ENCODE measurements at places on chromosomes 7 and 10.
A peak's percentile ranks its signal among the peaks of the same experiment; 100 is the strongest.

GRCh38 chr7:98816241-98816640 is 53.6 kb downstream of the TMEM130 start:
- no peak for DNase-seq

GRCh38 chr10:34187201-34187600 is 627.9 kb downstream of the PARD3 start:
- no peak for DNase-seq

GRCh38 chr7:2048531-2048930 is 184.2 kb downstream of the MAD1L1 start:
- DNase-seq, result no peak

GRCh38 chr10:67520924-67521520 is 175.0 kb downstream of the CTNNA3 start:
- no peak for DNase-seq

- DNase-seq, result no peak
Measured at GRCh38 chr10:58743466-58744115, 230.9 kb downstream of the BICC1 start.

DNA sequence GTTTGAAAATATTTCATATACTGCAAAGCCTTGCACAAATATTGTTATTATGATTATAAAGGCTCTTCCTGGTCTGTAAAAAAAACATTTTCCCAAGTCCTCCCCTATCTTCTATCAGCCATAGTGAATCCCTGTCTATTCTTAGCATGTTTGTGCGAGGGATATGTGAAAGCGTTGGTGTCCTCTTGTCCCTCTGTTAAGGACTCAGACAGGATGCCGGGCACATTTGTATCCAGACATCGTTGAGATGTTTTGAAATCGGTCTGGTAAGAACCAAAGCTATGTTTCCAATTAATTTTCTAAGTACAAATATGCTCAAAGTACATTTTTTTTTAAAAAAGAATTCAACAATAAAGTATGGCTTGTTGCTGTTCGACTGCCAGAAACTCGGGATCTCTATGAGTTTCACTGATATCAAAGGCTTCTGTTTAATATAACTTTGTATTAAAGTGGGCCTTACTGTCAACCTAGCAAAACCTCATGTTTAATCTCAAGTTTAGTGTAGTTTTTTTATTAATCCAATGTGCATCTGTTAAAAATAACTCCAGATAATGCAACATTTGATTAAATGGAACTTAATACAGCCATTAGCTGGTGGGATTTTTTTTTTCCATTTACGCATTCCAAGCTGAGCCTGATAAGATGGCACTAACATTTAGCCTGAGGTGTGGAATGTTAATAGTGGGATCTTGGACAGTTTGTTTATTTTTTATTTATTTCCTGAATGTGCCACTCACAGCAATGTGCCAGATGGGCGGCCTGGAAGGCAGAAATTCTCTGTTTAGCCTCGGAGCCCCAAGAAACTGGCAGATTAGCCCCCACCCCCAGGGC is 754.3 kb downstream of the LRMDA start:
- DNase-seq, result no peak

DNA sequence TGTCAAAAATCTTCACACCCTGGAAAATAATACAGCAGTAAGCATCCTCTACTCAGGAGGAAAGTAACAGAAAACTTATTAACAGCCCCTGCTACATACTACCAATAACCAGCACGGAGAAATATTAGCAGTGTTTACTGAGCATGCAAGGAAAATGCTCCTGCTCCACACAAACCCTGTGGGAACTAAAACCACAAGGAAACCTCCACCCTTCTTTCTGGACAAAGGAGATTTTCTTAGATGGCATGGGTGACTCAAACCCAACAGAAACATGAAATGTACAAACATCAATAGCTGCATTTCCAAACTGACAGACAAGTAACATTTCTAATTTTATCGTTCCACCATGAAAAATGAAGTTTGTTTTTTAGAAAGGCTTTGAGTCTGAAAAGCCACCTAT is 113.4 kb downstream of the VPS41 start:
- DNase-seq, result no peak

DNA sequence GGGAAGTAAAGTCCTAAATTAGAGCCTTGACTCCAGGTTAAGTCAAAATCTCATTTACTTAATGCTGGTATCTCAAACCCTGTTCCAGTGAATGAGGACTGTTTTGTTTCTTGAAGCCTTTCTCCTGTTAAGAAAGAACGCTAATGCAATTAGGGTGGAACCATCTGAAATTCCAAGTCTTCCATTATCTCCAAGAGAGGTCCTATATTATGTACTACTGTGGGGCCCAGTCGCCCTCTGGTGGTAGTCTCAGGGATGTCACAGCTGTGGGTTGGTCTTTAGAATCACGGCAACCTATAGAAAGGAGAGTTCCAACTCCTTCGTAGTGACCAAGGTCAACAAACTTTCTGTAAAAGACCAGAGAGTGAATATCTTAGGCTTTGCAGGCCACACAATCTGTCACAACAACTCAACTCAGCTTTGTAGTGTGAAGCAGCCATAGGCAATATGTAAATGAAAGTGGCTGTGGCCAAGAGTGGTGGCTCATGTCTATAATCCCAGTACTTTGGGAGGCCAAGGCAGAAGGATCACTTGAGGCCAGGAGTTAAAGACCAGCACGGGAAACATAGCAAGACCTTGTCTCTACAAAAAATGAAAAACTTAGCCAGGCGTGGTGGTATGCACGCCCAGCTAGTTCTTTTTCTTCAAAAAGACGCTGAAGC is 9.3 kb downstream of the RPP38 start:
- peak; percentile 55 for DNase-seq

DNA sequence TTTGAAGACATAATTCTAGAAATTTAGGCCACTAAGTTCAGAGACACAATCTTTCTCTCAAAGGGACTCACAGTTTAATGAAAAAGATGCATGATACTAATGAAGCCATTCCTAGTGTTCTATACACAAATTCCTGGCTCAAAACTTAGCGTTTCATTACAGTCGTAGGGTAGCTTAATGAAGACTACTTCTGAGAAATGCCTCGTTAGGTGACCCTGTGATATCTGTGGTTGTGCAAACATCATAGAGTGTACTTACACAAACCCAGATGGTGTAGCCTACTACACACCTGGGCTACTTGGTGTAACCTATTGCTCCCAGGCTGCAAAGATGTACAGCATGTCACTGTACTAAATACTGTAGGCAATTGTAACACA is 488 bp upstream of the CHCHD3 start:
- no peak for DNase-seq

- DNase-seq, result peak; percentile 39
Measured at GRCh38 chr7:147279964-147280374, 1163.4 kb downstream of the CNTNAP2 start.

DNA sequence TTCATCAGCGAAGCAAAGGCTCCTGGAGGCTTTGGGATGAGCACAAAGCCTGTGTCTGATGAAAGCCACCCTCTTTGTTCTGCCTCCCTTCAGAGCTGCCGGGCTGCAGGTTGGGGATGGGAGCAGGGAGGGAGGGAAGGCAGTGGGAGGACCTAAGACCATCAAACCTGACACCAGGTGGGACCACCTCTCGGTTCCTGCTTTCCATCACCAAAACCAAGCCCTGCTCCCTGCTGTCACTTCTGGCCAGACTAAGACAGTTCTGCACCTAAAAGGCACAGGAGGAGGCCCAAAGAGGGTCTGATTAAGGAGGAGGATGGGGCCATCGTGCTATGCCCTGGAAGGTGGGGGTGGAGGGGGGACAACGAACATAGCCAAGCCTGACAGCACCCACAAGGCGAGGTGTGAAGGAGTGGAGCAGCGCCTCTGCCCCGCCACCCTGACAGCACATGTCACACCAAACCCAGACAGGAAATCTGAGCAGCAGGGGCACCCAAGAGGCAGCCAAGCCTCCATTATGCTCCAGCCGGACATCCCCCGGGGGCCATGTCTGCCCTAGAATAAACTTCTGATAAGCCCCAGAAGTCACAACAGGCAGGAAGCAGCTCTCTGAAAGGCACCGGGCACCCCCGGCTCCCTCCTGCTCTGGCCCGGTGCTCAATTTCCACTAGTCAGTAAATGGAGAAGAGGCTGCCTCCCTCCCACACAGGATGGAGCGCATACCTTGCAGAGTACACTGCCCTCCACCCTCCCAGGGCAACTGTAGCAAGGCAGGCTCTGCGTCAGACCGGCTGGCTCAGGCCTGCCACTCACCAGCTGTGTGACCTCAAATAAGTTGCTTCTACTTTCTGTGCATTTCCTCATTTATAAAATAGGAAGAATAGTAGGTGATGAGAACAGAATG is 48.9 kb downstream of the DLG5 start:
- DNase-seq, result no peak

DNA sequence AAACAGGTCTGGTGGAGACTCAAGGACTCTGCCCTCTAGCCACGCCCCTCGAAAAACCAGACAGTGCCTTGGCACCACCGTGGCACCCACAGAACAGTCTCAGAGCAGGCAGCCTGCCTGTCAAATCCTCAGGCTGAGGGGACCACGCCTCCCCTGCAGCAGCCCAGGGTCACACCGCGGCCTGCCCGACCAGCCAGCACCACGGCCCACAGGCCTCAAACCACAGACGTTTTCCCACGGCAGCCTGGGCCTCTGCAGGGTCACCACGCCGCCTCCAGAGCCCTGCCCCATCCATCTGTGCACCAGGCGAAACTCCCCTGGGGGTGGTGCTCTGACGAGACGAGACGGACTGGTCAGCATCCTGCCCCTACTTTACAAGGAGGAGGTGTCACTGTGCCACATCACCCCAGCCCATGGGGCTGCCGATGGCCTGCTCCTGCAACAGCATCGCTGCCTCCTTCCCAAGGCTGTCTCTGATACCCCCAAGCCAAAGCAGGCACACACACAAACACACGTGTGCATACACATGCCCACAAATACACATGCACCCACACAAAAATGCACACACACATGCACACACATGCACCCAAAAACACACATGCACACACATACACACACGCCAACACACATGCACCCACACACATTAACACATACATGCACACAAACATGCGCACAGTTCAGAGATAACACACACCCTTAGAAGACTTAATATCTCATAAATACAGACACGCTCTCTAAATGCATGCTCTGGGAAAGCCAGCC is 24.6 kb downstream of the PAPOLB start:
- DNase-seq, result no peak

GRCh38 chr7:35241884-35242283 is 12.0 kb downstream of the TBX20 start:
- DNase-seq, result no peak

GRCh38 chr10:123326674-123327073 is 172.5 kb downstream of the BUB3 start:
- no peak for DNase-seq

- no peak for DNase-seq
Measured at GRCh38 chr7:74371381-74372341, 82.0 kb upstream of the GTF2IRD1 start.

DNA sequence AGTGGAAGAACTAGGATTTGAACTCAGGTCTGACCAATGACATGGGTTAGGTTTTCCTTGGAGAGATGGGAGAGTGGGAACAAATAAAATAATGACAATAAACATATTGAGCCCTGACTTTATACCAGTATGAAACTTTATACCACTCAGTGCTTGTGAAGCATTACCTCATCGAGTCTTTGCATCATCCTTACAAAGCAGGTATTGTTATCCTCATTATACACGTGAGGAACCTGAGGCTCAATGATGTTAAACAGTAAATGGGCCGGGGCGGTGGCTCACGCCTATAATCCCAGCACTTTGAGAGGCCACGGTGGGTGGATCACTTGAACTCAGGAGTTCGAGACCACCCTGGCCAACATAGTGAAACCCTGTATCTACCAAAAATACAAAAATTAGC is 47.7 kb downstream of the HHEX start:
- no peak for DNase-seq

DNA sequence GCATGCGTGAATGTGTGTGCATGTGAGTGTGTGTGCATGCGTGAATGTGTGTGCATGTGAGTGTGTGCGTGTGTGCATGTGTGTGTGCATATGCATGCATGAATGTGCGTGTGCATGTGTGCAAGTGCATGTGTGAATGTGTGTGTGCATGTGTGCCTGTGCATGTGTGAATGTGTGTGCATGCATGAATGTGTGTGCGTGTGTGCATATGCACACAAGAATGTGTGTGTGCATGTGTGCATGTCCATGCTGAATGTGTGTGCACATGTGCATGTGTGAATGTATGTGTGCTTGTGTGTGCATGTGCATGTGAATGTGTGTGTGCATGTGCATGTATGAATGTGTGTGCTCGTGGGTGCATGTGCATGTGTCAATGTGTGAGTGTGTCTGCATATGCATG is 42.1 kb upstream of the NUB1 start:
- DNase-seq, result no peak

- no peak for DNase-seq
Measured at GRCh38 chr7:82674268-82674667, 230.7 kb upstream of the CACNA2D1 start.

- DNase-seq, result no peak
Measured at GRCh38 chr7:123770378-123770777, 21.6 kb upstream of the WASL start.

DNA sequence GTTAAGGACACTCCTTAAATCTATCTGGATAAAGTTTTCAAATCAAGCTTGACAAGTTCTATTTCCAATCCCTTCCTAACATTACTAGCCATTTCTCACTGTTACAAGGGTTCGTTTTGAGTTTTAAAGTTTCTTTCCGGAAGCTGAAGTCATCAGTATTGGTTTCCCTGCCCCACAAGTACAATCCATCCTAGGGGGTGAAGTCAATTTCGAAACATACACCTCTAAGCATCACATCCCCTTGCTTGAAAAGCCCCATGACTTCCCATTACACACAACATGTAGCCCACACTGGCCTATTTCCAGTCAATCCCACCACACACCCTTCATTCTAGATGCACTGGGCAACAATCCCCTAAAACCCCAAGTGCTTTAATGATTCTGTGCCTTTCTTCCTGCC is 13.0 kb downstream of the DPY19L1 start:
- no peak for DNase-seq

- DNase-seq, result no peak
Measured at GRCh38 chr10:51139176-51139575, 64.9 kb downstream of the PRKG1 start.

GRCh38 chr10:113287592-113287991 is 265.3 kb upstream of the HABP2 start:
- no peak for DNase-seq

GRCh38 chr10:60291344-60291930 is 98.2 kb downstream of the ANK3 start:
- DNase-seq, result no peak

DNA sequence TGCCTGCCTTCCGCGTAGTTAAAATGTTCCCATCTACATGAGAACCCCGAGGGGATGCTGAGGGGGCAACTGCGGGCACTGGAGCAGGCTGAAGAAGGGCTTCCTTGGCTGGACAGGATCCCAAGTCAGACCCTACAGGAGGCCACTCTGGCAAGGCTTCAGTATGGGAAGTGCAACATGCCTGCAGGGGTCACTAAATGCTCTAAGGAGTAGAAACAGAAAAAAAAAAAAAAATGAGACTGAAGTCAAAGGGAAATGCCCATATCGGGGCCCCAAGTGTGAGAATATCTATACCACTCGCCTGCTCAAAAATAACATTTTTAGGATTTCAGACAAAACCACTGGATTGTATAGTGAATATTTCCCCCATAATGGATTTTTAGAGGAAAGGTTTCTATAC is 33.5 kb downstream of the FAM204A start:
- no peak for DNase-seq

Measured in NCI-H1092 (cell line).